NCI-H774 (cell line): ENCODE measurements at places on chromosomes 2 and 18.

- DNase-seq: no peak
Observed at GRCh38 chr2:158692372-158693103, 102.6 kb upstream of the DAPL1 start.

GRCh38 chr2:126699716-126700581, 44.0 kb downstream of the GYPC start:
- no peak for DNase-seq

- DNase-seq: no peak
Observed at GRCh38 chr2:64563436-64563938, 39.4 kb downstream of the AFTPH start.

DNA sequence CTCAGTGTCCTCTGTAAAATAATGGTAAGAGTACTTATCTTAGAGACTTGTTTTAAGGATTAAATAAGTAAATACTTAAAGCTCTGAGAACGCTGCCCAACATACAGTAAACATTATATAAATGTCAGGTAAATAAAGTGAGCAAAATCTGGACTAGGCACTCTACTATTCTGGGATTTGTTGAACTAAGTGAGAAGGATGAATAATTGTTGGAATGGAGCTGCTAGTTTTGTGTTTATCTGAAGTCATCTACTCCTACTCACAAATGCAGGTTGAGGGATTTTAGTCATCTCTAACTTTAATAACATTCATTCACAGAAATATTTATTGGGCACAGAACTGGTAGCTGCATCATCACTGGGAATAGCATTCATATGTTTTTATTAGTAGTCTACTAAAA, 103.4 kb downstream of the MEIS1 start:
- peak; percentile 26 for DNase-seq

DNA sequence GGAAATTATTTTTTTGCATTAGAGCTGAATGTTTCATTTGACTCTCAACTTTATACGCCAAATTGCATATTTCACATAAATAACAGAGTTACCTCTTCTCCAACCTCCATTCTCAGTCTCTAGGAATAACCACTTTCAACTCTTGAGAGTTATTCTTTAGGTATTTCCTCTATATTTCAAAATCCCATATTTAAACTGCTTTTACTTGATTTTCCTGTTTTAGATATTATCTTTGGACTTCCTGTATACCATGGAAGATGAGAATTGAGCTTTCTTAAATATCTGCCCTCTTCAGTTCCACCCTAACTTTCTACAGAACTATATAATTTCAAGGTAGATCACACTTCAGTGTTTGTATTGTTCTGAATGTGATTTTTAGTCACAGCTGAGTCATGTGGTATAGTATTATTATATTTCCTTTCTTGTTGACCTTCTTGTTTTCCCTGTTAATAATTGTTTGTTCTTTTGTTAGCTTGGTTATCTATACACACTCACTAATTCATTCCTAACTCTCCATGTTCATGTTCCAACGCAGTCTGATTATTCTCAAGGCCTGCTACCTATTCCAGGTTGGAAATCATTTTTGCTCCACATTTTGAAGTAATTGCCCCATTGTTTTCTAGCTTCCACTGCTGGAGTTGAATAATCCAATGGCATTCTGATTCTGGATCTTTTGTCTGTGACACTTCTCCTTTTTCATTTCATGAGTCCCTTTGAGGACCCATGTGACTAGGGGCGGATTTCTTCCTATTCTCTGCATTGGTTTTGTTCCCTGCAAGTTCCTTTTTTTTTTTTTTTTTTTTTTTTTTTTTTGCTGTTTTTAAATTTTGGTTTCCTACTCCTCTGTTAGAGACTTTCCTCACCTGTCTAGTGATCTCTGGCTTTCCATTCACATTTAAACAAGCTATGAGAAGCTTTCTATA, 156.8 kb upstream of the RBMS1 start:
- no peak for DNase-seq

- no peak for DNase-seq
Observed at GRCh38 chr2:57720728-57721627, 325.6 kb upstream of the VRK2 start.

GRCh38 chr2:136021976-136022375, 36.5 kb upstream of the DARS1 start:
- no peak for DNase-seq

GRCh38 chr2:20050104-20050645, 1.3 kb downstream of the LAPTM4A start:
- no peak for DNase-seq
